ENCODE measurements at places on chromosomes 1 and 21. TPM values are rescaled to one million over a fixed set of nuclear protein-coding genes. Genes with fewer than 3 reads are reported as not detected.

DNA sequence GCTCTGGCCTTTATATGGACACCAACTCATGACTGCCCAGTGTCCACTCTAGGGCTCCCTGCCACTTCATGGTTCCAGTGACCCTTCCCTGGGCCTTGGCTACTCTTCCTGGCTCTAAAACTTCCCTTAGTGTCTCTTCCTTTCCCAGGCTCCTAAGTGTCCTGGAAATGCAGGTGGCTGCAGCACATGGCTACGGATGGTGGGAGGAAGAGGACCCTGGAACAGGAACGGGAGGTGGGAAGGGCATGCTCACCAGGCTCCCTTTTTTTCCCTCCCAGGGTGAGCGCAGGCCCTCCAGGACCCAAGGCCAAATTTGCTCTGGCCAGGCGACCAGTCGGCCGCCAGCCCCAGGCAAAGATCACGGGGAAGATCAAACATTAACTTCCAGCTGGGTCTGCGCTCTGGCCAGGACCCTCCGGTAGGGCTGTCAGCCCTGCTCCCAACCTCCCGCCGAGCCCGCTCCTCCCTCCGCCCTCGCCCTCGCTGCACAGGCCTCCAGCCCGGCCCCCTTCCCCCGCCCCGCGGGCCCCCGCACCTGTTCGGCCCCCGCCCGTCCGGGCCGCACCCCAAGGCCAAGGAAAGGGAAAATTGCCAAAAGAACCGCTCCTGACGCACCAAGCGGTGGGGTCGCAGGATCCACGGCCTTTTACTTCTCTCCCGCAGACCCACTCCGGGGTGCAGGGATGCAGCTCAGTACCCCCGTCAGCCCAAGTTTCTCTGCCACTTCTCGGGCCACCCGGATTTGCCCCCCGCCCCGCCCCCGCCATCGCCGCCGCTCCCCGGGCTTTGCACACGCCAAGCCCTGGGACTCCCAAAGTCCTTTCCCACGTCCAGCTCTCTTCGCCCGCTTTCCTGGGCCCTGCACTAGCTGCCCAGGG lies 894 bp downstream of the TCEA3 start:
- DNase-seq, result peak; percentile 17

DNA sequence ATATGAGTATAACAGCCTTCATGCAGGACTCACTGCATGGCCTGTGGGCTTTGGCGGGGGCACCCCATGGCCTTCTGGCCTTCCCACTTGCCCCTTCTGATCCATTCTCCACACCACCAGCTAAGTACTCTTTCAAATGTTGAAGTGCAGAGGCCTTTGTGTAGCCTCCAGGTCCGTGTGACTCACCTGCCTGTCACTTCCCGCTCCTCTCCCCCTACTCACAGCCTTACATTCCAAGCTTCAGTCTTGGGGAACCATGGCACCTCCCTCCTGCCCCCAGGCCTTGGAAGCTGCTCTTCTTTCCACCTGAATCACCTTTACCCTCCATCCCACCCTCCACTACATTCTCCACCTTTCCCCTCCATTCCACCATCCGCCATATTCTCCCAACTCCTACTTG lies 69.6 kb downstream of the PGM1 start:
- DNase-seq, result no peak

- no peak for DNase-seq
Measured at GRCh38 chr21:42049578-42050430, 21.3 kb upstream of the UMODL1 start.

- DNase-seq, result peak; percentile 50
Measured at GRCh38 chr21:46500224-46500861, 41.7 kb downstream of the DIP2A start.

DNA sequence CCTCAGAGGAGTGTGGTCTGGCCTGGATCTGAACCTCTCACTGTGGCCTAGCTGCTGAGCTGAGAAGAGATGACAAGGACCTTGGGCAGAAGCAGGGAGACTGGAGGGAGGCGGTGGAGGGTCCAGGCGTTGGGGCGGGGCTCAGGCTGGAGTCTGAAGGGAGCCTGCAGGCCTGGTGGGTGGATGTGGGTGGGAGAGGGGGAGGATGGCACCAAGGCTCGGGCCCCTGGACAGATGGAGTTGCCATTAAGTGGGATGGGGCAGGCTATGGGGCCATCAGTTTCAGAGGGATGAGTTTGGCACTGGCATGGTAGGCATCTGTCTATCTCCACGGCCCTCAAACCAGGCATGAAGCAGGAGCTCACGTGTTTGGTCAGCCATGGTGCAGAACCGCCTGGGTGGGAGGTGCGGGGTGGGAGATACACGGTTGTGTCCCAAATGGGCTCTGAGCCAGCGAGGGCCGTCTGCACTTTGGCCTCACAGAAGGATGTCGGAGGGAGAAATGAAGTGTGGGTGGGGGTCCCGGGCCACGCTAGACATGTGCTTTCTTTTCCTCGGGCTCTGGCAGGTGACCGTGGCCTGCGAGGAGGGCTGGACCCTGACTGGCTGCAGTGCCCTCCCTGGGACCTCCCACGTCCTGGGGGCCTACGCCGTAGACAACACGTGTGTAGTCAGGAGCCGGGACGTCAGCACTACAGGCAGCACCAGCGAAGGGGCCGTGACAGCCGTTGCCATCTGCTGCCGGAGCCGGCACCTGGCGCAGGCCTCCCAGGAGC lies 23.6 kb downstream of the PCSK9 start:
- DNase-seq, result no peak

Gene TMEM82
- not detected for total RNA-seq

Gene RIIAD1
- total RNA-seq, result not detected
